ENCODE measurements at places on chromosomes 4 and X.
A peak's percentile ranks its signal among the peaks of the same experiment; 100 is the strongest.

GRCh38 chrX:143988356-143988755 lies 104.5 kb downstream of the UBE2NL start:
- no peak for DNase-seq

GRCh38 chr4:2849267-2850152 lies 5.9 kb downstream of the ADD1 start:
- DNase-seq, result no peak

DNA sequence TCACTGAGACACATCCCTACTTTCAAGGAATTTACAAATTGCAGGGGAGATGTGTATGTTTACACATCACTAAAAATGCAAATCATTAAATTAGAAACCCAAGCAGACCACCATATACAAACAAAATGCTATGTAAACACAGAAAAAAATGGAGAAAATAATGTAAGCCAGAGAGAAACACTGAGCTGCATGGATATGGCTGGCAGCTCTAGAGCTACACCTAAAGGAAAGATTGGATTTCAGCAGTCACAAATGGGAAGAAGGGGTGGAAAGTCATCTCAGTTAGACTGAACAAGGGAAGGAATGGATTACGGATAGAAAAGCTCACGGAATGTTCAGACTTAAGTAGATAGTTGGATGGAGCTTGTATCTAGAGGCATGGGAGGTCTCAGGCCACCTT lies 186.3 kb downstream of the MOSPD2 start:
- no peak for DNase-seq

GRCh38 chr4:109147135-109147534 lies 155.3 kb downstream of the COL25A1 start:
- DNase-seq, result no peak

GRCh38 chr4:52713456-52713937 lies 37.7 kb downstream of the ERVMER34-1 start:
- DNase-seq, result no peak

DNA sequence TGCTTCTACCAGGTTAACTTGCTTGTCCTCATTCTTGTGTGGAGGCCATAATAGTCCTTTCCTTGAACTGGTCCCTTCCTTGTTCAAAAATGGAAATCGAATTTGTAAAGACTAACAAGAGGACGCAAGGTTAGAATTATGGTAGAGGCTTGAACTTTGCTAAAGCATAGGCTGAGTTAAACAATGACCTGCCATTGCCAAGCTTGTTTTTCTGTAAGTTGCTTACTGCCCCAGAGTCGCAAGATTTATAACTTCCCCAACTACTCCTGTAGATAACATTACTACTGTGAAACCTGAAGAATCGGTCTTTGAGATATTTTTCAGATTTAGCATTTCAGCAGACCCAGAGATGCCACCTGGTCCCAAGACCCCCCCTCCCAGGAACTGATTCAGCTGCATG lies 45.3 kb downstream of the RAB33B start:
- DNase-seq, result no peak

DNA sequence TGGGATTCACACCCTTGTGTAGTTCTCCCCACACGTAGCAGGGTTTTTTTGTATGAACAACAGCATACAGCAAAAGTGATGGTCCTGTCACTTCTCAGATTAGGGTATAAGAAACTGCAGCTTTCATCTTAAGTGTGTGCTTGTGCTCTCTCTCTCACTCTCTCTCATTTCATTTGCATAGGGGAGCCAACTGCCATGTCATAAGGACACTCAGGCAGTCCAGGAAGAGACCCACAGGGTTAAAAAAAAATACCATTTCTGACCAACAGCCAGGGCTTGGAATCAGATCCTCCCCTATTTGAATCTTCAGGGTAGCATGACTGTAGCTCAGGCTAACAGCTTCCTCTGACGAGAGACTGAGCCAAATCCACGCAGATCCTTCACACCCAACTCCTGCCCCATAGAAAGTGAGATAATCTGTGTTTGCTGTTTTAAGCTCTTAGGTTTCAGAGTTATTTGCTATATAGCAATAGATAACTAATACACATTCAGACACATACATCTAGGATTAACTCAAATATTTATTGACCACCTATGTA lies 331.2 kb downstream of the PAPSS1 start:
- no peak for DNase-seq

DNA sequence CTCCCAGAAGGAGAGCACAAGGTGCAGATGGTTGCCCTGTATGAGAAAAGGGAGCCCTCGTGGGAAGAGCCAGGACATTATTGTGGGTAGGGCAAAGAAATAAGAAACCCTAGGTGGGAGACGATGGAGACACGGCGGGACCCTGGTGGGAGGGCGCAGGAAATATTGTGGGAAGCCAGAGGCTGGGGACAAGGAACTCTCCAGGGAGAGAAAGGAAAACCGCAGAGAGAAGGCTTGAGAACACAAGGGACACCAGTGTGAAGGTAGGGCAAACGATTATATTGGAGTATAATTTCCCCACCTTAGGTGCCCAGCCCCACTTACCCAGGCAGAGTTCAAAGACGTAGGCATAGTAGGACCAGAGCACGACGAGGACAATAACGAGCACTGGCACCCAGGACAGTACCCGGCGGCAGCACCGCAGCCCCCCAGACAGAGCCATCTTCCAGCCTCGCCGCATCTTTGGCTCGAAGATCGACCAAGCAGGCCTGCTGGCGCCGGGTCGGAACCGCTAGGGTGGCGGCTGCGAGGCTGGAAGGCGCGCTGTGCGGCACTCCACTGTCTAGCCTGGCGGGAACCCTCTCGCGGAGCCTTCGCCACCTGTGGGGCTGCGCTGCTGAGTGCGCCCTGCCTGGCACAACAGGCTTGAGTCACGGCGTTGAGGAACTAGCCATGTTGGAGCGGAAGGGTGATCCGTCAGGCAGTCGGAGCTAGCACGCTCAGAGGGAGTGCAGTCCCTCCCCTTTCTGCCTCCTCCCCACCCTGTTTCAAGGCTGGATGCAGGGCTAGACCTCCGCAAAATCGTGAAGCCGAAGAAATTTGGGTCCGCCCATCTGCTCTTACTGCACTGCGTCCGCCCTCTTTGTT lies at the start of gene ZDHHC15:
TSS of gene ZDHHC15 (minus strand) at position 473 of the 867 bp plus-strand sequence. CDS start at position 460, 13 bp downstream.
- DNase-seq, result peak; percentile 27

- DNase-seq, result no peak
Observed at GRCh38 chr4:138005486-138005885, 236.7 kb downstream of the SLC7A11 start.

- no peak for DNase-seq
Observed at GRCh38 chrX:119647089-119647488, 40.9 kb upstream of the NKRF start.

GRCh38 chr4:28754376-28754775 lies 1893.7 kb downstream of the STIM2 start:
- no peak for DNase-seq

- DNase-seq, result no peak
Observed at GRCh38 chrX:143571521-143571920, 54.2 kb upstream of the SPANXN3 start.

DNA sequence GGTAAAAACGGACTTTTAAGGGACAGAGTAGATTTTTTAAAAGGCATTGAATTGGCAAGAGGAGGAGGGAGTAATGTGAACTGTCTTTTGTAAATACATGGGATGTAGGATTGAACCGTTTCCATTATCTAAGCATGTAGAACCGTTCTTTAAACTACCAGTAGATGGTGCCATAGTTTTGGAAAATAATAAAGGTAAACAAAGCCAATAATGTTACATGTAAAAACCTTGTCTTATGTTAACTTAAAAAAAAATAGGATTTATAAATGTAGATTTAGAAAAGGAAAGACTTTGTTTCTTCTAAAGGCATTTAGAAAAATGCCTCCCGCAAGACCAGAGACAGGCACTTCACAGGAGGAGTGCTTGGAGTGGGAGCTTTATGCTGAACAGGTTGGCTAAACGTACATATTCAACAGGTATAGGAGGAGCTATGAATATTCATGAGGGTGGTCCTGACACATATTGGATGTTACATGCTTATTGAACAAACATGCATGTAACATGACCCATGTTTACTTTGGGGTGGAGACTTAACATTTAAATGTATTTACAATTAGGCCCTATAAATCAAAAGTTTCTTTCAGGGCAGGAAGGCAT lies 45.5 kb upstream of the FAM241A start:
- peak; percentile 65 for DNase-seq

- no peak for DNase-seq
Observed at GRCh38 chr4:85777908-85778631, 303.1 kb downstream of the ARHGAP24 start.

- peak; percentile 33 for DNase-seq
Observed at GRCh38 chr4:85084371-85085094, 118.0 kb upstream of the WDFY3 start.

DNA sequence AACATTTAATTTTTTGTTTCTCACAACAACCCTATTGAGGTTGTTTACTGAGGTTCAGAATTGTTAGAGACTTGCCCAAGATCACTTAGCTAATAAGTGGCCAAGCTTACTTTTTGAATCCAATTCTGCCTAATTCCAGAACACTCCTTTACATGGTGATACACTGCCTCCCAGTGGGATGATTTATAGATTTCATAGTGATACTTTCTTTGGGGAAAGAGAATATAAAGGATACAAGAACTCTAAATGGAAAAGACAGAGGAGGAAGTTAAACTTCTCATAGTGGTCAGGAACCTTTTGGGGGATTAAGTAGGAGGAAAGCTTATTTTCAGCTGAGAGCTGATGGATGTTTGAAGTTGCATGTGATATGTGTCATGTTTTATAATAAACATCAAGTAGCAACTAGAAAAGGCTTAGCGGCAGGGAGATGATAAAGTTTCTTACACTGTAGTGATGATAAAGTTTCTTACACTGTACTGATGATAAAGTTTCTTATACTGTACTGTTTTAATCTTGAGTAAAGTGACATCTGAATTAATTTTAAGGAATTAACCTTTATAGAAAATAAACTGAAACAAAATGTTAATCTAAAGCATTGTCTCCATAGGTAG lies 15.3 kb downstream of the STAG2 start:
- peak; percentile 33 for DNase-seq

DNA sequence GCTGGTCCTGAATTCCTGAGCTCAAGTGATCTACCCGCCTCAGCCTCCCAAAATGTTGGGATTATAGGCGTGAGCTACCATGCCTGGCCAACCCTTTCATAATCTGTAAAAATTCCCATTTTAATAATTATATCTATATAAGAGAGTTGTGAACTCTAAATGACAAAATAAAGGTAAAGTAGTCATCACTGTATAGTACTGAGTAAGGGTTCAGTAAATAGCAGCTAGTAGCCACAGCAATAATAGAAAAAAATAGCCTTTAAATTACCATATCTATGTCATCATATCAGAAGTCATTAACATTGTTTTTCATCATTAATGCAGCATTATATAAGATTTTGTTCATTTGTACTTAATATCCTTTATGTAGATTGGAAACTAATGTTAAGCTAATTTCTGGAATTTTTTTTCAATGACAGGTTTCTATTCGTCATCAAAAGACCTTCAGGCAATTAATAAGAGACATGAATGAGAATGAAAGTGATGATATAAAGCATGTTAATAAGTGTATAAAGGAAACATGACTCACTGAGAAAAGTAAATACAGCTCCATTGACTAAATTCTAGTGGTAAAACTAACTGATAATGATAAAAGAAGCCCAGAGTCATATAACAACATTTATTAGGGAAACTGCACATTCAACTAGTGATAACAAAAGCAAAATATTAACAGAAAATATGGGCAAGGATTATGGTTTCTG lies 85.9 kb upstream of the UGT8 start:
- DNase-seq, result no peak

- no peak for DNase-seq
Observed at GRCh38 chr4:118760092-118760491, 74.9 kb downstream of the METTL14 start.

DNA sequence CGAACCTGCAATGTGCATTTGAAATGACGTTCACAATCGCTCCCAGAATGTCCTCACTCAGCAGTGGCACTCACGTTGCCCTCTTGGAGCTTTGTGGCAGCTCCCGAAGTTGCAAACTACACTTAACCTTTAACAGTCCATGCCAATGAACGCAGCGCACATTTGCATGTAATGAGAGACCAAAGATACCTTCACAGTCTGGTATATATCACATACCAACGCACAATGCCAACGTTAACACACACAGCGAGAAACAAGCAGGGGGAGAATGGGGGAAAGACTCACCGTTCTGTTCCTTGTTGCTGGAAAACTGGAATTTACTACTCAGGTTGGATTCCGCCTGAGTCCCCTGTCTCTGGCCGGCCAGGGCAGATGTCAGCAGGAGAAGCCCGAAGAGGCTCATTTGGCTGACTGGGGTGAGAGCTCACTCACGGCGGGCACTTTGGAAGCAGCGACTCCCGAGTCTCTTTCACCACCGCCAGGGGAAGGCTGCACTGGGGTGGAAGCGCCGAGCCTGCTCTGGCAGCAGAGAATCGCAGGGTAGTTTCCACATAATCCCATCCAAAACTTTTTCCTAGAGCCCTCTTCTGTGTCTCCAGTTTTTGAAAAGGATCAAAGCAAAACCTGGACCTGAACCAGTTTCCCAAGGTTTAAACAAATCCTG lies 966 bp downstream of the PDGFC start:
- no peak for DNase-seq

DNA sequence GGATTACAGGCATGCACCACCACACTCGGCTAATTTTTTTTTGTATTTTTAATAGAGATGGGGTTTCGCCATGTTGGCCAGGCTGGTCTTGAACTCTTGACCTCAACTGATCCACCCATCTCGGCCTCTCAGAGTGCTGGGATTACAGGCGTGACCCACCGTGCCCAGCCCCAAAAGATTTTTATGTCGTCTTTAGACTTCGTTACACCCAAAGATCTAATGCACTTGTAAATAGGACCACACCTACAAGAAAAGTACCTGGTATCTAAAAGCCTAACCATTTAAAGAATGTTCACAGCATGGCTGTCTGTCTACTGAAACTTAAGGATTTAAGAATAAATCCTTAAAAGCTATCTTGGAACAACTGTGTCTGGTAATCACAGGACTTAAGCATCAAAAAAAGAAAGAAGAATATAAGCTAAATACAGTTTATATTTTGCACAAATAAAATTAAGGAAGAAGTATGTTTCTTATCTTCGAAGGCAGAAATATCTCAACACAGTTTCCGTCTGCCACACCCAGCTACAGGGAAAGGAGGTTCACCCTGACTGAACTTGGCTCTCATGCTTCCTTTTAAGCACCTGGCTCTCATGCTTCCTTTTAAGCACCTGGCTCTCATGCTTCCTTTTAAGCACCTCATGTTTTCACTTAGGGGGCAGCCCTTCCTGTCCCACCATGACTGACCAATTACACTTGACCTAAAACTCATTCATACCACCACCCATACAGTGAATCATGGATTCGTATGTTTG lies 92.0 kb upstream of the STS start:
- no peak for DNase-seq

GRCh38 chrX:79138658-79139241 lies 5.7 kb upstream of the GPR174 start:
- no peak for DNase-seq

GRCh38 chrX:102846544-102847236 lies 90.4 kb upstream of the RAB40AL start:
- DNase-seq, result no peak

GRCh38 chrX:134932528-134933217 lies 58.1 kb upstream of the SMIM10 start:
- DNase-seq, result no peak

DNA sequence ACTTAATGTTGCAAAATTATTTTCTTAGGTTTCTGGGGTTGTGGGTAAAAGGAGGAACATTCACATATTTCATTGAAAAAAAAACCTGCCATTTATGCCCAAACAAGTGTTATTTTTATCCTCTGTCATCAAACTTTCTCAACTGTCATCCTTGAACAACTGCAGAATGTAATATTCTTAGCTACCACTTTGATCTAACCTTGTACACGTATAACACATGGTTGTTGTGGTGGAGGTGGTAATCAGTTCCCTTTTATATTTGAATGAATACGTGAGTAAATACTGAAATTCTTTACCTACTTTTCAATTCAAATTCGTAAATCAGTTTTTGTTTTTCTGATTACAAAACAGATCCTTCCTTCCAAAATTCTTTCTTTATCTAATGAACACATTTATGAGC lies 3.8 kb upstream of the AMMECR1 start:
- DNase-seq, result no peak

All from CD4-positive, alpha-beta T cell treated with Interleukin-10 for 1 hour (primary cell).